ENCODE measurements at places on chromosomes 6 and 20. TPM values are rescaled to one million over a fixed set of nuclear protein-coding genes. Genes with fewer than 3 reads are reported as not detected.

The POU5F1 gene
- total RNA-seq = not detected

The NRSN1 gene
- not detected for total RNA-seq

The C6orf47 gene
- total RNA-seq = 11.1 TPM

The OPRL1 gene
- total RNA-seq = 0.25 TPM

The GABRR1 gene
- total RNA-seq = not detected

The PTK6 gene
- total RNA-seq = 0.26 TPM

The LCA5 gene
- total RNA-seq = 0.32 TPM

DNA sequence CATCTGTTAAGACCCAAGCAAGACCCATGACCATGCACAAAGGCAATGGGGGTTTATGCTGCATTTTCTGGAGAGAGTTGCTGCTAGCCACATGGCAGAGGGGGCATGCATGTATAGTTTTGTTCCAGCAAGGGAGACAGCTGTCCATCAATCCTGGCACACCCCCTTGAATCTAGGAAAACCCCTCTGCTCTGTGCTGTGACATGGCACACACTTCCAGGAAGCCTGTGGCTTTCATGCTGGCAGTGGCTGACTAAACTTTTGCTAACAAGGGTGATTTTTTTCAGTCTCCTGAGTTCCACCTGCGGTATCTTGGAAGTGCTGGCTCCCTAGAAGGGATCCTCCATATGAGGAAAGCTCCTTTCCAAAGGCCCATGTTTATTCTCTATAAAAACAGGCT lies 9.1 kb upstream of the CST4 start:
- DNase-seq = no peak

DNA sequence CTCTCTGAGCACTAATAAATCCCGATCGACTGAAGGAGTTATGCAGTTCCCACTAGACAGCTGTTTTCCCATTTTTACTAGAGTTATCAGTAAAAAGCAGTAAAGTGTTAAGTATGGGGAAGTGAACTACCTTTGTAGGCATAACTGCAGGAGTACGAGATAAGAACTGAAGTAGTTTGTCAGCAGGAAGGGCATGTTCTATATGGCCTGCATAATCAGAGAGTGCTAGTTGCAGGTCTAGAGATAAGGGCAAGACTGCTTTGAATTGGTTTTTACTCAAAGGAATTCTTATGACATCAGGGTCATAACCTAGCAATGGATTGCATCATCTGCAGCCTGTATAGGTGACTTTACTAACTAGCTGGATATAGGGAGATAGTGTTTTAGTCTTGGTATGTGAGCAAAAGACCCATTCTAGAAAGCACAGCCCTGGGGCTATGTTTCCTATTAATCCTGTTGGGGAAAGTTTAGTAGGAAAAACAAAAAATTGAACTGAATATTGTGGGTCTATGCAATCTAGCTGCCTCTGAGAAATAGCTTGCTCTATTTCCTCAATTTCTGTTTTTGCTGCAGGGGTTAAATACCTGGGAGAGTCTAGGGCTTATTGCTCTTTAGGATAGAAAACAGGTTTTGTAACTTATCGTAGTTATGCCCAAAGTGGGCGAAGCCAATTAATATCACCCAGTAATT lies 22.6 kb upstream of the CRISP1 start:
- no peak for DNase-seq

GRCh38 chr6:137092018-137092417 lies 47.3 kb upstream of the IL20RA start:
- no peak for DNase-seq

GRCh38 chr6:146149770-146150169 lies 120.9 kb downstream of the GRM1 start:
- no peak for DNase-seq

DNA sequence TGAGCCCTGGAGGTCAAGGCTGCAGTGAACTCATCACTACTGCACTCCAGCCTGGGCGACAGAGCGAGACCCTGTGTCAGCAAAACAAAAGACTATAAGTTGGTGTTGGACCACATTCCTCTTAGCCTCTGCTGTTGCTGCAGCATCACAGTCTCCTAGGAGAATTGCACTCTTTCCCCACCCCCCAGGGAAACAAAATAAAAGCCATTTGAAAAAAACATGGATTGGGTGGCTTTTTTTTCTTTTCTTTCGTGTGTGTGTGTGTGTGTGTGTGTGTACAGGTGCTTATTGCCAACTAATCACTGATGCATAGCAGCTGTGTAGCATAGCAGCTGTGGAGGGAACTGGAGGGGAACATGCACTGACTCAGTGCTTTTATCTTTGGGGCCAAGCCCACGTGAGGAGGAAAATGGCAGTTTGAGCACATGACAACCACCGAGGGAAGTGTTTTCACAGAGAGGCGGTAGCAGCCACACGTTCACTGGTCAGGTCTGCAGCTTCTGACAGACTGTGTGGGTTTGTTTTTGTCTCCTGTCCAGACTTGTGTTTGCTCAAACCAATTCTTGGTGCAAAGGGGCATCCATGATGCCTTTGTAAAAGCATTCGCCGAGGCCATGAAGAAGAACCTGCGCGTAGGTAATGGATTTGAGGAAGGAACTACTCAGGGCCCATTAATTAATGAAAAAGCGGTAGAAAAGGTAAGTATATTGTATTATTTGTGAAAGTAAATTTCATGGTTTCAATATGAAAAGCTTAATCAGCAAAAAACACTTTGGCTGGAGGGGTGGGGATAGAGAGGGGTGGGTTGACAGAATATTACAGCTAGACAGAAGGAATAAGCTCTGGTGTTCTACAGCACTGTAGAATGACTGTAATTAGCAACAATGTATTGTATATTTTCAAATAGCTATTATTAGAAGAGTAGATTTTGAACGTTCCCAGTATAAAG lies 27.7 kb downstream of the ALDH5A1 start:
- no peak for DNase-seq

DNA sequence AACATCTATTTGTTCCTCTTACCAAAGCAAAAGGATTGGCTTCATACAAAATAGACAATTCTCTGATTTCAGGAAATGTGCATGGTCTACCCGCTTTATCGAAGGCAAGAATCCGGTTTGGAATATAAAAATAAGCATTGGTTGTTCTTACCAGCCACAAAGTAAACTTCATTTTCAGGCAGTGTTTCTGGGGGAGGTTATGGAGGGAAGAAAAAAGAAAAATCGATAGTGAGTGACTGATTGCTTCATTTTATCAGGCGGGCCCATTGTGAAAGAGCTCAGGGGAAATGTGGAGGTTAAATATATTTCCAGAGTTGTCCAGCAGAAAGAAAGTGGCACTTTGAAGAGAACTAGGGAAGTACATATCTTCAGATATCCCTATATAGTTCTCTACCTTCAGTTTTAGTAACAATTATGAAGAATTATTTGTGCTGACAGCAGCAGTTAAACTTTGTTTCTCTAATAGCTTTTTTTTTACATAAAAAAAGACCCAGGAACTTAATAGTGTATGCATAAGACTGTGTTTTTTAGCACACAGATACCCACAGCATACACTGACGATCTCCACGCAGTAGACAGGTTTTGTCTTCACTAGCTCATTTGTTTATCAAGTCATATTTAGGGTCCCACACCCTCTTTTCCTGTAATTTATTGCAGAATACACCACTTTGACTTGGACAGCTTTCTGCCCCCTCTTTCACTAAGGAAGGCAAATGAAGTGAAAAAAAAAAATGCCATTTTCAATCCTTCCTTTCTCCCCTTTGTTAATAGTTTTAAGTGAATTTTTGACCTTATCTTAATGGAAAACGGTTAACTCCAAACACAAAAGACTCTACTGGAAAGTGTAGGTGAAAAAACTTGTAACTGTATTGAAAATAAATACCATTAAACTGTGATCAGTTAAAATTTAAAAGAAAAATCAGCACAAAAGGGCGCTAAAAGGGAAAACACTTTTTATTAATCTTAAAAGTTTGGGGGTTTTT lies 2.9 kb downstream of the POU3F2 start:
- no peak for DNase-seq

- no peak for DNase-seq
Observed at GRCh38 chr20:9200620-9201019, 131.7 kb downstream of the PLCB4 start.

DNA sequence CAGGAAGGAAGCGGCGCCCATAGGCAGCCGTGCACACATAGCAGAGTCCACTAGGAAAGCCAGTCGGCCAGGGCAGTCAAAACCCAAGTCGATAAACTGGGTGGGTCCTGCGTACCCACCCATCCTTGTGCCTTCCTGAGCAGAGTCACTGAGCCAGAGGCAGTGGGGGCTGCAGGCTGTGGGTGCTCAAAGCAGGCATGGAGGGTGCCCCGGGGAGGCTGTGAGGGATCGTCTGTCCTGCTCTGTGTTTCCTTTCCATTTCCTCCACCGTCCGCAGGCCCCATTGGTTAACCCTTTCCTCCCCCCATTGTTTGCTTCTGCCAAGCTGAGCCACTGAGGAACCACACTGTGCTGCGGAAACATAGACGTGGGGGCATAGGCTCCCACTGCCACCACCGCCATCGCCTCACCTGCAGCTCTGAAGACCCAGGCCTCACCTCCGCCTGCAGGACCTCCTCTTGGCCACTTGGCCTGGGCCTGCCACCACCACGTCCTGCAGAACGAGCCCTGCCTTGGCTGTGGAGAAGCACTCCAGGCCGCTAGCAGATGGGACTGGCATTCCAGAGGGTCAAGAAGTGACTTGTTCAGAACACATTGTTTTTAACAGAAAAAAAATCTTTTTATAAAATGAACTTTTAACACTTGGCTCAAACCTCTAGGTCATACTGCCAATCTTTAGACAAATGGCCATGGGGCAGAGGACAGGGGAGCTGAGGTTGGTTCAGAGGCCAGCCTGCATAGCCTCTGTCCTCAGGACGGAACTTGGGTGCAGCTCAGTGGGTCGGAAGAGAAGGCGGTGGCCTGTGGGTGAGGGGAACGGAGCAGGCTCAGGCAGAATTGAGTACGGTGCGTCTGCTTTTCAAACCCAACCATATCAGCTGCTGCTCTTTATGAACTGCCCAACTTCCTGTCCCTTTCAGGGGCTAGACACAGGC lies 52.6 kb downstream of the TCP11 start:
- no peak for DNase-seq

DNA sequence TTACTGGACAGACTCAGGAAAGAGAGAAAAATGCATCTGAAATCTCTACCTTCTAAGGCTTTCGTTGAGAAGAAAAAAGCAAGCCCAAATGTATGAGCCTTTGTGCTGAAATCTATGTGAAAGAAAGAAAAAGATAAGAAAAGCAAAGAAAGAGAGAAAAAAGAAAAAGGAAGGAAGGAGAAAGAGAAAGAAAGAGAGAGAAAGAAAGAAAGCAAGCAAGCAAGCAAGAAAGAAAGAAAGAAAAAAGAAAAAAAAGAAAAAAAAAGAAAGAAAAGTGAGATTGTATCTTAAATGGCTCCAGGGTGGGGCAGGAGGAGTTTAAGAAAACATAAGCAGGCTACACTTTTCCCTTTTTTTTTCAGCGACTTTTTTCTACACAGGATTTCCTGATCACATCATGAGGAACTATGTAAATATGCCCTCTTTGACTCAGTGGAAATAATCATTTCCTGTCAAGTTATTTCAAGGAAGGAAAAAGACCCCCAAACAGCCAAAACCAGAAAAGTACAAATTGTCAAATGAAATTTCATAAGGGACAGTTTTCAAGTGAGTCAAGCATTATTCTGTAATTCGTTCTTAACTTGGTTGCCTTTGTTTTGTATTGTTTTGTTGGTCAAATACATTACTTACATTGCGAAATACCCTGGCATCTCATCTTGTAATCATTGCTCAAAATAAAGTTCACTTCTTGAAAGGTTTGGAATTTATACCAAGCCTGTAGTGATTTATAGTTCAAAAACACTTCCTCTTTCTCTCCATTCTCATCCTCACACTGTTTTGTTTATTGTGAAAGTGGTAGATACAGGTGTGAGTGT lies 79.5 kb upstream of the RNF217 start:
- DNase-seq = no peak

- peak; percentile 39 for DNase-seq
Observed at GRCh38 chr6:137313928-137314855, 95.0 kb upstream of the IFNGR1 start.

DNA sequence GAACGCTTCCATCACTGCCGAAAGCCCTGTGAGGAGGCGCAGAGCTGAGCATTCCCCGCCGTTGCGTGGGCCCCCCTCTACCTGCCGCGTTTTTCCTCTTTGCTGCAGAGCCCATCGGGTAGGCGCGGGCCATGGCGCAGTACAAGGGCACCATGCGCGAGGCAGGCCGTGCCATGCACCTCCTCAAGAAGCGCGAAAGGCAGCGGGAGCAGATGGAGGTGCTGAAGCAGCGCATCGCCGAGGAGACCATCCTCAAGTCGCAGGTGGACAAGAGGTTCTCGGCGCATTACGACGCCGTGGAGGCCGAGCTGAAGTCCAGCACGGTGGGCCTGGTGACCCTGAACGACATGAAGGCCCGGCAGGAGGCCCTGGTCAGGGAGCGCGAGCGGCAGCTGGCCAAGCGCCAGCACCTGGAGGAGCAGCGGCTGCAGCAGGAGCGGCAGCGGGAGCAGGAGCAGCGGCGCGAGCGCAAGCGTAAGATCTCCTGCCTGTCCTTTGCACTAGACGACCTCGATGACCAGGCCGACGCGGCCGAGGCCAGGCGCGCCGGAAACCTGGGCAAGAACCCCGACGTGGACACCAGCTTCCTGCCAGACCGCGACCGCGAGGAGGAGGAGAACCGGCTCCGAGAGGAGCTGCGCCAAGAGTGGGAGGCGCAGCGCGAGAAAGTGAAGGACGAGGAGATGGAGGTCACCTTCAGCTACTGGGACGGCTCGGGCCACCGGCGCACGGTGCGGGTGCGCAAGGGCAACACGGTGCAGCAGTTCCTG lies 693 bp downstream of the FAM50B start:
- DNase-seq = no peak

- DNase-seq = no peak
Observed at GRCh38 chr20:48120120-48120519, 334.8 kb upstream of the SULF2 start.

DNA sequence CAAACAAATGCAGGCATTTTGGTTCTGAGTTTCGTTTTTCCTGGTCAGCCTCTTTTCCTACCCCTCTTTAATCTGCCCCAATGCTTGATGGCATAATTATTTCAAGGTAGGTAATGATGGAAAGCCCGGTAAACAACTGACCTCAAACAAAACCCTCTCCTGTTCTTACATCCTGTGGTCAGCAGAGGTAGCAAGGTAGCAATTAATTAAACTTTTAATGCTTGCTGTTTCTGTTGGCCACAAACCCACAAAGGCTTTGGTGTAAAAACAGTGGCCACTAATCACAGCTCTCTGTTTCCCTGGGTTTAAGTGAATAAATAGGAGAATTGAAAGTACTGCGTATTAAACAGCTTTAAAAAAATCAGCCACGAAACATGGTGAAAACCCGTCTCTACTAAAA lies 261.5 kb upstream of the SOX4 start:
- DNase-seq = no peak

- DNase-seq = no peak
Observed at GRCh38 chr20:46203510-46203837, 85.4 kb downstream of the CD40 start.

All from activated naive CD8-positive, alpha-beta T cell treated with anti-CD3 and anti-CD28 coated beads for 36 hours (primary cell).